ENCODE measurements at places on chromosomes 16 and 17.

DNA sequence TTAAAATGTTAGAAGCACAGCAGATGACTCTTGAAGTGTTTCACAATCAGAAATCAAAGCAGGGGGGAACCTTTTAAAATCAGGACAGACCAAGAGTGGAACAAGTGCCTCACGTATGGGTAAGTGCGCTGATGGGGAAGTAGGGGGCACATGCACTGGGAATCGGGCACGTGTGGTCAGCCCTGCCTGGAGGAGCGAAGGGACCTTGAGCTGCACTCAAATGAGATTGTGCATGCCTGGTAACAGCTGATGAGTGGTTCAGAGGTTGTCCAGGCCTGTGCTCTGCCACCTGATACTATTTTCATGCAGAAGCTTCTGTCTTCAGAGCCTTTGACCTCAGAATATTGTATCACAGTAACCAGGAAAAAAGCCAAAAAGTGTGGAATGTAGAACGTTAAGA lies 13.7 kb upstream of the XYLT2 start:
- DNase-seq = no peak

DNA sequence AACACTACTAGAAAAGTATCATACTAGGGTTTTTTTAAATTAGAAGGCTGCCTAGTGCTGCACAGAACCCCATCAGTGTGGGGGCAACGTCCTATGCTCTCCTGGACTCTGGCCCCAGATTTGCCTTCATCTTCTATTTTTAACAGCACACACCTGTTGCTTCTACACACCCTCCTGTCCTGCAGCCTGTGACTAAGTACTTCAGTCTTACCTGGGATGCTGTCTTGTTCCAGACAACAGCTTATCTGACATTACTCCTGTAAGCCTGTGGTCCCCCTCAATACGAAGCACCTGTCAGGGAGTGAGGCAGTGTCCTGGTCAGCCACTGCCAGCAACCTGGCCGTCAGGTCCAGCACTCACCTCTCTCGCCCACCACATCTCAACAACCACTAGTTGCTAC lies 247.6 kb upstream of the PSMD7 start:
- DNase-seq = no peak

- DNase-seq = no peak
These were observed 41.5 kb upstream of the MED9 start for GRCh38 chr17:17435323-17435722.

DNA sequence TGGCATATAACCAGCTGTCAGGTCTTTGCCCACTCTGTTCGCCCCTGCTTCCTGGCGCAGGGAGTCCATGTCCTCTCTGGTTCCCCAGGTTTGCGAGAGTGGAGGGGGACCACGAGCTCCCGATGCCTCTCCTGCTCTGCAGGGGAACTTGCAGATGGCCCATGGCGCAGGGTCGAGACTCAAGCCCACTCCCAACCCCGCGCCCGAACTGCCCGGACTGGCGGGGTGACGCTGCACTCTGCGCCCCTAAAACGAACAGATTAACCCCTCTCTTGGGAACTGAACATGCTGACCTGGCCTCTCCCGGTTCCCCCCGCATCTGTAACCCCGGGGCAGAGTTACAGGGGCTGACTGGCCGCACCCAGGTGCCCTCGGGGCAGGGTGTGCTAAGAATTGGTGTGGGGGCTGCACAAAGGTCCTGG lies 681 bp upstream of the PLA2G15 start:
- no peak for DNase-seq

GRCh38 chr16:22318690-22319358 lies 21.6 kb downstream of the POLR3E start:
- no peak for DNase-seq

GRCh38 chr17:28907709-28908475 lies 5.0 kb upstream of the DHRS13 start:
- DNase-seq = no peak

- no peak for DNase-seq
These were observed 86.8 kb downstream of the USP32 start for GRCh38 chr17:60305141-60305540.

Data from GM12891 (cell line).